ENCODE measurements at places on chromosomes 1 and 21.
A peak's percentile ranks its signal among the peaks of the same experiment; 100 is the strongest.

GRCh38 chr1:245763873-245764331 lies 609.1 kb downstream of the KIF26B start:
- no peak for DNase-seq

DNA sequence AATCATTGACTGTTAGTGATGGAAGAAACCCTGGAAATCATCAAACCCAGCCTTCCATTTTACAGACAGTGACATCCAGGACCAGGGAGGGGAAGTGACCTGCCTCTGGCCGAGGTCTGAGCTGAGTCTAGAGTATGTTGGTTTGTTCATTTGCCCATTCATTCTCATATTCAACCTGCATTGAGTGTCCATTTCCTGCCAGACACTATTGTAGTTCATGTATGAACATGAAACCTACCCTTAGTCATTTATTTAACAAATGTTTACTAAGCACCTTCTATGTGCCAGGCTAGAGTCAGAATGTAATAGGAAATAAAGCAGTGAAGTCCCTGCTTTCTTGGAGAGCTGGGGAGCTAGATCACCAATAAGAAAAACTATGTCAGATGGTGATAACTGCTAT lies 51.3 kb downstream of the KCND3 start:
- DNase-seq = peak; percentile 27

DNA sequence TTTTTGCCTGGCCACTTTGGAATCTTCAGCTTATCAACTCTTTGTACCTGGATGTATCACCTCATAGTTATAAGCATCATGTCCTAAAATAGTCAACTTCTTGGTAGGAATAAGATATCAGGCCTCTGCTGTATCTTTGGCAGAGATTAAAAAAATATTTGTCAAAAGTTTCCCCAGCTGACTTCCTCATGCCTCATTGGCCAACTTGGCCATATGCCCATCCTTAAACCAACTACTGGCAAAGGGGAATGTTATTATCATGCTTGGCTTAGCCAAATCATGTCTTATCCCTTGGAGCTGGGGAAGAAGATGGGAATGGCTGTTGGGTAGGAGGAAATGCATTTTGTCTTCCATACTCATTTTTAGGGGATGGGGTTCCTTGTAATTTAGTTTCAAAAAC lies 23.4 kb downstream of the NFASC start:
- no peak for DNase-seq

- DNase-seq = peak; percentile 75
These were observed 4.7 kb downstream of the LAX1 start for GRCh38 chr1:203769505-203770343.

- DNase-seq = no peak
These were observed 132.7 kb upstream of the IPO9 start for GRCh38 chr1:201696217-201696761.

GRCh38 chr1:86823821-86824500 lies 90.0 kb downstream of the SELENOF start:
- peak; percentile 40 for DNase-seq

DNA sequence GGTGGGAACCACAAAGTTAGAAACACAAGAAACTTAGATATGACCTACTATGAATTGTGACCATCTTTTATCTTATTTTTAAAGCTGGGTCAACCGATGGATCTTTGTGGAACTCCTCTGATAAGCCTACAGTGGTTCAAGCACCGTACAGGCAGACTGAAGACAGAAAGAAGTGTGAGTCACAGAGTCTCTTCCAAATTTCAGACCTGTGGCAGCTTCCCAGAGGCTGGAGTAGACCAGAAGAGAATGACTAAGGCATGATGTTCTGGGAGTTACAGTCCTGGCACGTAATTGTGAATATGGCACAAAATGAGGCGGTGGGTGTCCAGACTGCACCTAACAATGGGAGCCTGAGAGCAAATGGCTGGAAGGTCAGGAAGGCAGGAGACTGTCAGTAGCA lies 70.0 kb downstream of the LMO4 start:
- DNase-seq = no peak

GRCh38 chr1:162422662-162423375 lies 10.9 kb upstream of the SH2D1B start:
- DNase-seq = no peak
